ENCODE measurements at places on chromosomes 7 and 10. TPM values are rescaled to one million over a fixed set of nuclear protein-coding genes. Genes with fewer than 3 reads are reported as not detected.
A peak's percentile ranks its signal among the peaks of the same experiment; 100 is the strongest.

DNA sequence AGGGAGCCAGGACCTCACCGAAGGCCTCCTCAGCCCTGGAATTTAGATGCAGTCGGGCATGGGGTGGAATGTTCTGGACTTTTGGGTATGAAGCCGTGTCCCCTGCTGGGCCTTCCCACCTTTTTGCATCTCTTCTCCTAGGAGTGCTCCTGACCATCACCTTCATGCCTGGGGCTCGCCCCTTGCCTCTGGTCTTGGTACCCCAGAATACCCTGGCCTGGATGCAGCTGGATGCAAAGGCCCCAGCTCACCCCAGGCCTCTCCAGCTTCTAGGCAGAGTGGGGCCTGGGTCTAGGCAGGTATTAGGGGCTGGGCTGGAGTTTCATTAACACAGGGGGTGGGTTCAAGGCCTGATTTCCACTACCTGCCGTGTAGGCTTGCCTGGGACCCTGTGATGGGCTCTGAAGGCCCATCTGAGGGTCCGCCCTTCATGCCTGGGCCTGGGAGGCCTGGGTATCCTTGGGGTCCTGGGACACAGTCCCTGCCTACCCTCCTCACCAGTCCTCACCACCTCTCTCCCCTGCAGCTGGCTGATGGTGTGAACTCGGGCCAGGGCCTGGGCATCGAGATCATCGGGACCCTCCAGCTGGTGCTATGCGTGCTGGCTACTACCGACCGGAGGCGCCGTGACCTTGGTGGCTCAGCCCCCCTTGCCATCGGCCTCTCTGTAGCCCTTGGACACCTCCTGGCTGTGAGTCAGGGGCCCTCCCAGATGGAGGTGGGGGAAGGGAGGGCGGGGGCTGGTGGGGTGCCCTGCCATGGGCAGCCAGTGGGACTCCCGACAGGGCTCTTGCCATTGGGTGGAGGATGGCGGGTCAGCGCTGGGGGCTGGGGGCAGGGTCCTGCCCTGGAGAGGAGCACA is 10.1 kb downstream of the AQP1 start:
- no peaks in the 10 kb centered on the region for H3K27me3 ChIP-seq
- peaks cover 10% of the 10 kb centered on the region for H3K4me1 ChIP-seq
- H3K4me3 ChIP-seq: no peak overlapping the region
- H3K27ac ChIP-seq: no peak overlapping the region

- H3K36me3 ChIP-seq: no peaks in the 10 kb centered on the region
- H3K27ac ChIP-seq: no peak overlapping the region
- peak overlapping the region; percentile 80 for H3K4me3 ChIP-seq
- H3K27me3 ChIP-seq: peaks cover 90% of the 10 kb centered on the region
These were observed 653 bp upstream of the ADRB1 start for GRCh38 chr10:114042895-114043531.

DNA sequence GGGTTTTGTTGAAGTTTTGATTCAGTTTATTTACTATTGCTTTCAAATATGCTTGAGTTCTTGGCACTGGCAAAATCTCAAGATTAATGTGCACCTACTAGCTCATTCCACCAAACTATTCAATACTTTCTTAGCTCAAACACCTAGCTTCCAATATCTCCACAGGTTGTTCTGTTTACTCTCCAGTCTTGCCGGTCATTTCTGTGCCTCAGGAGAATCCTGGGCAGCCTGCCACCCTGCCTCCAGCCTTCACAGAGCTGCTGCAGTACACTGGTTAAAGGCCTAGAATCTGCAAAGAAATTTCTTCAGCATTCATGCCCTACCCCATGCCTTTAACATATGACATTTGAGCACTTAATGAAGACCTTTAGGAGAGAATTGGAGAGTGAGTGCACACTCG is 4.0 kb upstream of the TMEM106B start:
- H3K4me3 ChIP-seq: no peak overlapping the region
- H3K4me1 ChIP-seq: peaks cover 11% of the 10 kb centered on the region
- peaks cover 69% of the 10 kb centered on the region for H3K27me3 ChIP-seq
- no peak for DNase-seq

Gene TRUB1
- total RNA-seq: 19.8 TPM
